Stimulated activated CD4-positive, alpha-beta T cell treated with anti-CD3 and anti-CD28 coated beads, Interleukin-1b, Interleukin-23, amount 100 ng/mL, for 48 hours (primary cell): ENCODE measurements at places on chromosomes 3 and 15.

- DNase-seq: no peak
Observed at GRCh38 chr3:186002884-186003472, 65.2 kb upstream of the TRA2B start.

DNA sequence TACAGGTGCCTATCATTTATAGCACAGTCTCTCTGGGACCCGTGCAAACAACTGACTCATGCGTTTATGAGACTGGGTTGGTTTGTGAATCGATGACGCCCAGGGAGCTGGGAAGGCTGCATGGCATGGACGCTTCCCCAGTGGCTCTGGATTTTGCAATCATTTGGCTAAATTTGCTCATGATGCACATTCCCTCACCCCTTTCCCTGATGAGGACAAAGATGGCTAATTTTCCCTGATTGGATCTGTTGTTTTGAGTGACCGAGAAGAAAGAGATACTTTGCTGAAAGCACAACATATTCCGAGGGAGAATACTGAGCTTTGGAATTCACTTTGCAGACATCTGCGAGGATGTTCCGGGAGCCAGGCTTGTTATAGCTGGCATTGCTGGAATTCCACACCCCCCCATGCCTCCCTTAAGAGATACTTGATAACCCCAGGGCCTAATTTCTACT is 51.1 kb downstream of the CGNL1 start:
- DNase-seq: no peak

- no peak for DNase-seq
Observed at GRCh38 chr3:101212730-101213129, 107.6 kb downstream of the IMPG2 start.

DNA sequence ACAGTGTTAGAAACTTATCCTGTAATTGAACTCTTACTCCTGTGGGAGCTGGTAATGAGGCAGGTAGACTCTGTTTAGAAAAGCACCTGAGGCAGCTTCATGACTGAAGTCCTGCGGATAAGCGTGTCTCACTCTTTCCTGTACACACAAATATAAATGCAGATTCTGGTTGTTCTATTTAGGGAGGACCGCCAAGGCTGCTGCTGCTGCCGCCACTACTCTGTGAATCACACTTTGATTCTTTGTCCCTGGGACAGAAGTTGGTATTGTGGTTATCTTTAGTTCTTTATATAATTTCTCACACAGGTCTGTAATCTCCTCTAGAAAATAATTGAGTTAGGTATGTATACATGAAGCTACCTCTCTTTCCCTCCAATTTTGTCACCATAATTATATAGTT is 3.6 kb downstream of the LSAMP start:
- DNase-seq: no peak

- DNase-seq: no peak
Observed at GRCh38 chr15:38103564-38103963, 149.1 kb upstream of the SPRED1 start.

- DNase-seq: no peak
Observed at GRCh38 chr3:170739410-170739809, 130.6 kb downstream of the RPL22L1 start.

DNA sequence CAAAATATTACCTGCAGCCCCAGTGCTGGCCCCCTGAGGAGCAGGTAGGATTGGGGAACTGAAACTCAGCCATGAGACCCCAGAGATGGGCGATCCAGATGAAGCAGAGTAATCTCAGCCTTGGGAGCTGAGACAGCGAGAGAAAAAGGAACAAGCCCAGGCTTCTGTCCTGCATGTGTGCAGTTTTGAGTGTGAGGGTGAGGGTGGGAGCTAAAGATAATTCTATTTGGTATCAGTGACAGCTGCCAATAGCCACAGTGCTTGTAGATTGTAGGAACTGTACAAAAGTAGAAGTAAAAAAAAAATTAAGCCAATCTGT is 5.9 kb downstream of the ATP8B4 start:
- no peak for DNase-seq

DNA sequence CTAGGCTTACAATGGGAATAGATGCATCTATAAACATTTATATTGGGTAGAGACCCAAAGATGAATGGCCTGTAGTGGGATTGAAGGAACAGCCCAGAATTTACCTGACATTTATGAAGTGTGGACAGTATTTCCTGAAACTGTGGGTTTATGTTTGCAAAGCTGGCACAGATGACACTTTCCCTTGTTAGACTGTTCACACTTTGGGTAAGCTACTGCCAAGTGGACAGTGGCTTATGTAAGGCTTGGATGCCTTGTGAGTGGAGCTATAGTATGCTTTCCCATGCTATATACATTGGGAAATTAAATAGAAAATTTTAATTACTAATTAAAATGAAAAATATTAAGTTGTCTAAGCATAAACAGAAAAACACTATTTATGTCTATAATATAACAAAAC is 48.5 kb downstream of the STARD9 start:
- no peak for DNase-seq

DNA sequence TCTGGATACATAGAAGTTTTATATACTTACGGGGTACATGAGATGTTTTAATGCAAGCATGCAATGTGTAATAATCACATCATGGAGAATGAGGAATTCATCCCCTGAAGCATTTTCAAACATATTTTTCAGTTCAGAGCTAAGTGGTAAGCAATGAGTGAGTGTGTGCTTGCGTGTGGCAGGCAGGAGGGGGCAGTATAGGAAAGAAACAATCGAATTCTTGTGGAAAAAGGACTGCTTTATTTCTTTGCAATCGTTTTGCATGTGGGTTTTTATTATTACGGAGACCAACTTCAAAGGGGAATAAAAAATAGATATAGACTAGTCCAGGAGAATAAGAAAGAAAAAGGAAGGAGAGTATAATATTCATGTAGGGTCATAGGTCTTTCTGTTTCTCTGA is 271.6 kb downstream of the CHL1 start:
- no peak for DNase-seq

- DNase-seq: no peak
Observed at GRCh38 chr15:68441045-68441743, 9.2 kb upstream of the ITGA11 start.

DNA sequence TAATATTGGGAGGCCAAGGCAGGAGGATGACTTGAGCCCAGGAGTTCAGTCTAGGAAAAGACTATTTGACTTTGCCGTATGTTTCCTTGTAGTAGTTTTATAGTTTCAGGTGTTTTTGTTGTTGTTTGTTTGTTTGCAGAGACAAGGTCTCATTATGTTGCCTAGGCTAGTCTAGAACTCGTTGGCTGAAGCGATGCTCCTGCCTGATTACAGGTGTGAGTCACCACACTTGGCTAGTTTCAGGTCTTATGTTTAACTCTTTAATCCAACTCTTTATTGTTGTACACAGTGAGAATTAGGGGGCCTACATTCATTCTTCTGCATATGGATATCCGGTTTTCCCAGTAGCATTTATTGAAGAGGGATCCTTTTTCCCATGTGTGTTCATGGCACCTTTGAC is 32.0 kb downstream of the FAIM start:
- DNase-seq: no peak

DNA sequence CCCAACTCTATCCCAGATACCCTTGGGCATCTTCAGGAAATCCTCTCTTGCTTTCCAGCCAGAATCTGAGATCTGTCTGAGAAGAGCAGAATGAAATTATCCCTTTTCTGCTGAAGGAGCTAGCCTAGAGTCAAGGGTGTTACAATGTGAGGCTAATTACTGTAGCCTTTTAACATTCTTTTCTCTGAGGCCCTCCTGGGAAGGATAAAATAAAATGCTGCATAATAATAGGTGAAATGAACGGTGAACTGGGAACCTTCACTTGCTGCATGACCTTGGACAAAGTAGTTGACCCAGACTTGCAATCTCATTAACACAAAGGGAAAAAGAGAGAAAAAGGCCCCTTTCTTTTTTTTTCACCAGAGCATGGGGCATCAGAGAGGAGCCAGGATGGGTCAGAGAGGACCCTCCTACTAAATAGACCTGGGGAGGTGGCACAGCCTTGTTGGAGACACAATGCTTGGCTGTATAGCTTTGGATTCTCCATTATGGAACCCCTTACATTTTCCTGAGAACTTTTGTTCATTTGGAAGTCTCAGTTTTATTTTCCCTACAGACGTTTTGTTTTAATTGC is 137.0 kb upstream of the LIPC start:
- no peak for DNase-seq

GRCh38 chr15:63448266-63448665 is 56.1 kb upstream of the USP3 start:
- no peak for DNase-seq

GRCh38 chr3:118369892-118370491 is 664.7 kb downstream of the IGSF11 start:
- DNase-seq: no peak

- no peak for DNase-seq
Observed at GRCh38 chr3:36227980-36228379, 152.3 kb upstream of the STAC start.

DNA sequence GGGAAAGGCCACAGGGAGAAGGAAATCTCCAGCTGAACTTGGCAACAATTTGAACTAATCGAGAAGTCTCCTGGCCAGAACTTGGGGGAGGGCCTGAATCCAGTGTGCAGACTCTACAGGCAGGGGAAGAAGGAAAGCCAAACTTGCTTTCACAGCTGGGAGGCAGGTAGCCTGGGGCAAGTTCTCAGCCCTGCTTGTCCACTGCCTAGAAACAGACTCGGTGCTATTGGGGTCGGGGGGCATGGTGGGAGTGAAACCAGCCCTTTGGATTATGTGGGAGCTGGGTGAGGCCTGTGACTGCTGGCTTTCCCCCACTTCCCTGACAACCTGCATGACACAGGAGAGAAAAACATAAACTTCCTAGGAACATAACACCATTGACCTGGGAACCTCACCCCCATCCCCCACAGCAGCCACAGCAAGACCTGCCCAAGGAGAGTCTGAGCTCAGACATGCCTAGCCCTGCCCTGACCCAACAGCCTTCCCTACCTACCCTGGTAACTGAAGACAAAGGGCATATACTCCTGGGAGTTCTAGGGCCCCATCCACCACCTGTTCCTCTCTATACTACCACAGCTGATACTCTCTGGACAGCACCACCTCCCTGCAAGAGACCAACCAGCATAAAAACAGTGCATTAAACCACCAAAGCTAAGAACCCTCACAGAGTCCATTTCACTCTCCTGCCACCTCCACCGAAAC is 103.7 kb upstream of the MNS1 start:
- DNase-seq: no peak

GRCh38 chr3:167908221-167908620 is 172.7 kb downstream of the SERPINI1 start:
- no peak for DNase-seq

- DNase-seq: no peak
Observed at GRCh38 chr15:51878446-51879386, 49.3 kb downstream of the TMOD3 start.

GRCh38 chr15:75228787-75229186 is 27.1 kb downstream of the C15orf39 start:
- DNase-seq: no peak

- no peak for DNase-seq
Observed at GRCh38 chr3:149815321-149815720, 2.3 kb downstream of the RNF13 start.

DNA sequence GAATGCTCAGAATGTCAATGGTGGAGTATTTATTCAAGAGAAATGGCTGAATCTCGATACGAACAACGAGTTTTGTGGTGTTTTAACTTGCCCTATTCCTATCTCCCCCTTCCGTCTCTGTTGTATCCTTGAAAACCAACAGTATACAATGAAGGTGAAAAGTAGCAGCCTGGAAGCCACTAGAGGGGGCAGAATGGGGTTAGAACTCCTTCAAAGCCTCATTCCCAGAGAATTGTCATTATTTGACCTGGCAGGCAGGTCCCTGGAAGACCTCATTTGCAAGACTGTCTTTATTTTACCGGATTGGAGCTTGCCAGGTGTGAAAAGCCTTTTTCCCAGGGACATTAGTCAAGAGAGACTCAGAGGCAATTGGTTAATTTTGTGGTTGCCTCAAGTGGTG is 139.4 kb downstream of the LRRC28 start:
- no peak for DNase-seq

DNA sequence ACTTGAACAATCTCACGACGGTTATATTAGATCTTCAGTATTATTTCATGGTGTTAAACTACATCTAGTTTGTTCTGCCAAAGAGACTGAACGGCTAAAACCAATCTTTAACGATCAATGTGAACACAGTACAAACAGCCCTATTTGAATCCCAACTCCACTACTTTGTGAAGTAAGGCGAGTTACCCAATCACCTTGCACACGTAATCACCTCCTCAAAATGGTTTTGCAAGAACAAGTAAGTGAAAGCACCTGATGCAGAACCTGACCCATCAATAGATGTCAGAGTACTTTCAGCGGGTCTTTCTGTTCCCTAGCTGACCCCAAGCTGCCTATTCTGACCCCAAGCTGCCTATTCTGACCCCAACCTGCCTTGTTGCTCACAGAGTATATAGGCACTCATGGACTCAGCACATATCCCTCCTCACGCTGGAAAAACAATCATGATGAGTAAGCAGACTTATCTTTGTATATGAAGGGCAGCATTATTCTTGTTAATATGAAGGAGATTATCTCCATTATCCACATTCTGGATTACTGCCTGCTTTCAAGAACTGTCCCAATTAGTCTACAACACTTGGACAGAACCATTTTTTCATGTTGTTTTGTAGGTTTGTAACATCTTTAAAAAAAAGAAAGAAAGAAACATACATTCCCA is 3.7 kb downstream of the KPNA1 start:
- DNase-seq: no peak

DNA sequence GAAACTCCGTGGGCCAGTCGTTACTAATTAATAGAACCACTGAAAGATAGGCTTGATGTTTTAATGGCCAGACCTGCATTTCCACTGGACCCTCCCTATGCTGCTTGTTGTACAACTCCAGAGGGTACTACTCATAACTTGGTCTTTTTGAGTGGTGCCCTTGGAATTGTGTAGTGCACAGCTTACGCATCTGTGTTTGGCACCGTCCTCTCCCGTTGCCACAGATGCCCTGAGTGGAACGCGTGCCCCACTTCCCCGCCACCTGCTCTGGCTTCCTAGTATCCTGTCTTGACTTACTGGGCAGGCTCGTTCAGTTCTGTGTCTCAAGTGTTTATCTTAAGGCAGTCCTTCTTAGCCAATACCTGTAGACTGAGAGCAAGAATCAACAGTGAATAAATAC is 78.7 kb downstream of the USP13 start:
- DNase-seq: no peak

DNA sequence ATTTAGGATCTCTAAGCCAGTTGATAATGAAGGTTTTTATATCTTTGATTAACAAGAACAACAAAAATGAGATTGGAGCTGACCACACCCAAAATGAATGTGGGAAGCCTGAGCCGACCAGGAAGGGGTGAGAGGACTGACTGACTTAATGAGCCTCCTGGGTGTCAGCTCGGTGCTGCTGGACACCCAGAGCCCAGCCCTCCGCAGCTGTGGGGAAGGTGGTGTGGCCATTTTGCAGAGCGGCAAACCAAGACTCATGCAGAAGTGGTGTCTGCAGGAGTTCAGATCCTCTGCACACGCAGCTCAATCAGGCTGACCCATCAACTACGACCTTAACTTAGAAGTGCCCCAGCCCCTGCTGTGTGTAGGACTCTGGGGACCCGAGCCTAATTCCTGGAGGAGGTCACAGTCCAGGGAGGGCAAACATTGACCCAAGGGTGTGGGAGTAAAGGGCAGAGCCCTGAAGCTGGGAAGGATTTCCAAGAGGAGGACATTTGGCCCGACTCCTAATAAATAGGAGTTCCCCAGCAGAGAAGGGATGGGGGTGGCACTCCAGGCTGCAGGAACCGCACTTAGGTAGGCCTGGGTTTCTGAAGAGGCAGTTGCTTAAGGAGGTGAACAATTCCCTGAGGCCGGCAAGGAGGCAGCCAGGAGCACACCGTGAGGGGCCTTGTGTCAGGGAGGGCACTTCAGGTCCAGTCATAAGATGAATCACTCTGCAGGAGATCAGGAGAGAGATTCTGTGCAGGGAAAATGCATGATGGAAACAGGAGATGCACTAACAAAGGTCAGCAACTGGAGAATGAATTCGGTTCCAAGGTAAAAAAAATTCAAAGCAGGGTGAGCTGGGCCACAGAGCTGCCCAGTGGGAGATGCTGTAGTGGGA is 197.1 kb upstream of the TPM1 start:
- no peak for DNase-seq
